Psoas muscle (tissue), 8 donors: ENCODE measurements at places on chromosomes 6 and 20. TPM values are rescaled to one million over a fixed set of nuclear protein-coding genes. Genes with fewer than 3 reads are reported as not detected.

The CYP39A1 gene
- total RNA-seq: 0.71 TPM

- DNase-seq: no peak
Measured at GRCh38 chr6:155444120-155444917, 11.3 kb downstream of the NOX3 start.

The RSPH9 gene
- total RNA-seq: not detected

DNA sequence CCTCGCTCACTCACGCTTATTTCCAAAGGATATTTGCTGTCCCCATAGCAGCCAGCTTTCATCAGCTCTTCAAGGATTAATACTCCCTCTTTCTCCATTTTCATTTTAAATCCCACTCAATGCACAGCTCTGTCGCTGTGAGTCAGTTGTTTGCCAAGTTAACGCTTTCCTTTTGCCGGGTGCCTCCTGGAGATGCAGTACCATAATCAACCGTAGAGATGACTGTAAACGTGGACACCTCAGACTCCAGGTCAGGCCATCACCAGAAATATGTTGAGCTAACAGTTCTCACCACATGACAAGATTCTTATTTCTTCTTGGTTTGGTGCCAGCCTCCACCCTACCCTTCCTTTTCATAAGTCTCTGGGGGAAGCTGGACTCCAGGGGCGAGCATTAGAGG lies 66.6 kb upstream of the TAB2 start:
- DNase-seq: no peak

GRCh38 chr20:34311118-34312023 lies 8.2 kb upstream of the AHCY start:
- DNase-seq: no peak

The MCCD1 gene
- not detected for total RNA-seq

DNA sequence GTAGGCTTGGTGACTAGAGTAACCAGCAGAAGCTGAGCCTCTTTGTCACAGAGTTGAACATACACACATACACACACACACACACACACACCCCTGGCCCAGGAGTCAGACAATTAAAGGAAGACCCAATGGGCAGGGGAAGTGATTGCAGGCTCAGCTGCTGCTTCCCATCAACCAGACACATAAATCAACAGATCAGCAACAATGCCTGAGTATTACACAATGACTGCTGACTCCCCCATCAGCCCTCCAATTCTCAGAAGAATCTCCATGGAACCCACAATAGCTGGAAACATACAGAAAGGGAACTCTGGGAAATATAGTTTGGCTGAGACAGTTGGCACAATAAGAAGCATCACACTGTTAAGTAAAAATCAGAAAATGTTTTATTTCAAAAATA lies 270.4 kb upstream of the PLCB4 start:
- DNase-seq: no peak

DNA sequence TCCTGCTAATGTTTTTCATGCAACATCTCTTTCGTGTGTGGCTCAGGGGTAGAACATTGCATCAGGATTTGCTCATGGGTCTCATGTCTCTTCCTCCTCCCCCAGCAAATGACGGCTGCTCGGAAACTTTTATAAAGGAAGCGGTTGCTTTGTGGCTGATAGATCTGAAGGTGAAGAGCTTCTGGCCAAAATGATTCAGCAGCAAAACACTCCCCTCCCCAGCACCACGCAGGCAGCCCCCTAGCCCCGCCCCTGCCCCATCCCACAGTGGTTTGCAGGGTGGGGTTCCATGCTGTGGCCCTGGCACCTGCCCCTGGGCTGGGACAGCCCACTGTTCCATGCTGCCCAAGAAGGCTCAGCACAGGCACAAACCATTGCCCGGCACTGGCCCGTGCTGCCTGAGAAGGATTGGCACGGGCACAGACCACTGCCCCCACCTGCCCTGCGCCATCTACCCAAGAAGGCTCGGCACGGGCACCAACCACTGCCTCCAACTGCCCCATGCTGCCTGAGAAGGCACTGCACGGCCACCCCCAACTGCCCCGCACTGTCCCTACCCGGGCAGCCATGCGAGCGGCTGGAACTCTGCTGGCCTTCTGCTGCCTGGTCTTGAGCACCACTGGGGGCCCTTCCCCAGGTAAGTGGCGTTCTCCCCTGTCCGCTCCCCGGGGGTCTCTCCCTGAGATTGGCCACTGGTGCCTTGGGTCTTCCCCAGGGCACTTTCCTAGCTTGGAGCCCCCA lies at the start of gene CST7:
Gene CST7 (plus strand): TSS at position 331 of the 741 bp plus-strand sequence. CDS start 237 bp downstream, at position 568.
- peak; percentile 71 for DNase-seq
